ENCODE measurements at places on chromosomes 12 and 14.

DNA sequence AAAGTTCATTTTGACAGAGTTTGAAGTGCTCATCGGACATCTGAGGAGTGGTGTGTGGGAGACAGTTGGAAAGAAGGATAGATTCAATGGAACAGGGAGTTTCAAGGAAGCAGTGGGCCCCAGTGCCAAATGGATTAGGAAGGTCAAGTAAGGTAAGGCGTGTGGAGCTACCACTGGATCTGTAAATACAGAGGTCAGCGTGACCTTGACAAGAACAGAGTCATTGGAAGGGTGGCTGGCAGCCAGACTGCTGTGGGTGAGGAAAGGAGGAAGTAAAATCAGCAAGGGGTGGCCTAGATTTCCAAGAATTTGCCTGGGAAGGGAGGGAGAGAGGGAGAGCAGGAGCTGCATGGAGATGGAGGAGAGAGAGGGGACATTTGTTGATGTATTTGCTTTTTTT, 68.2 kb upstream of the IGF1 start:
- no peak for DNase-seq

DNA sequence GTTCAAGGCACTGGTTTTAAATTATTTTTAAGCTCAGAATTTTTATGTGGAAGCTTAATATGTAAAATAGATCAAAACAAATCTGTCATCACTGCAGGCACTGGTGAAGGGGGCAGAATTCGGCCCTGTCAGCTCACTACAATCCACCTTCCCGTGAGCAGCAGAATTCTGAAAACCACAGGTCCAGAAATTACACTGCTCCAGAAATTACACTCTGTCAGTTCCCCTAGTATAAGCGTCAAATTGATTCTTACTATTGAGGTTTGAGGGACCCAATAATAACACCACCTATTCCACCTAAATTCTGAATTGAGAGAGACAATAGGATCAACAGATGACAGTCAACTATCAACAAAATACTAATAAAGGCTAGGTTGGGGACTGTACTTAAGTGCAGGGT, 245.5 kb downstream of the PHLDA1 start:
- DNase-seq, result no peak

- no peak for DNase-seq
Observed at GRCh38 chr14:54762296-54762695, 140.3 kb downstream of the GCH1 start.

- no peak for DNase-seq
Observed at GRCh38 chr12:13144266-13144828, 40.9 kb upstream of the GSG1 start.

GRCh38 chr14:61602733-61603077, 92.6 kb upstream of the HIF1A start:
- no peak for DNase-seq

DNA sequence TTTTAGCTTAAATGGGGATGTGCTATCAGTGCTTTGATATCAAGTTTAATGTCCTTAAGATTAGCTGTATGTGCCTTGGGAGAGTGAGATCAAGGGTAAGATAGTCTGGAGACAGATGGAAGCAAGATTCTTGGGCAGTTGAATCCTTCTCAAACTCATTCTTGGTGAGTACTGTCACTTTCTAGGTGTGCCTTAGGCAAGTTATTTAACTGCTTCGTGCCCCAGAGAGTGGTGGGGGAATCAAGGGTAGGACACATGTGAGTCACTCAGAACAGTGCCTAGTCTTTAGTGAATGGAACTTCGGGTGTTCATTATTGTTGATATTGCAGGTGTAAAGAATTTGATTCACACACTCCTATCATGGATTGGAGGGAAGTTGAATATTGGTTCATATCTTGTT, 803.7 kb downstream of the DIO2 start:
- no peak for DNase-seq

DNA sequence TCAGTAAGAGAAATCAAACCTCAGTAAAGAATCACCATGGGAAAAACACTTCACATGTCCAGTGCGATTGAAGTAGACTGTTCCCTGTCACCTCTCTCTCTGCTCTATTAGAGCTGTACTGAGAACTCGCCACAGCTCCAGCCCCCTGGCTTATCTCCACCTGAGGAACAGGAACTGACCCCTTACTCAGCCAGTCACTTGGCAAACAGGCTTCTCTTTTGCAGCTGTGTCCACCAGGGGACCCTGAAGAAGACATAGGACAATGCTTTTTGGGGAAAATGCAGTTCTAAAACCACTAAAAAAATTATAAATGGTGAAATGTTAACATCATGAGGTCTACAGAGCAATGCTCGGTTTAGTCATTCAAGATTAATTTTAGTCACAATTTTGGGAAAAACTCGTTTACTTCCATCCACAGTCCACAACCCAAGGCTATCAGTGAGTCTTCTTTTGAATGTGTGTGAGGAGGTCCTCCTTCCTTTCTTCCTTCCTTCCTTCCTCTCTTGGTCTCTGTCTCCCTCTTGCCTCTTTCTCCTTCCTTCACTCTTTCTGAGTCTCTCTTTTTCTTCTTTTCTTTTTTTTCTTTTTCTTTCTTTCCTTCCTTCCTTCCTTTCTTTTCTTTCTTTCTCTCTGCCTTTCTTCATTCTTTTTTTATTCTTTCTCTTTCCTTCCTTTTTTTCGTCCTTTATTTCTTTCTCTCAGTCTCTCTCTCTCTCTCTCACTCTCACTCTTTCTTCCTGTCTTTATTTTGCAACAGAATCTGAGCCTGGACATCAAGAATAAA, 1189.5 kb upstream of the TMEM132C start:
- no peak for DNase-seq

GRCh38 chr12:122282061-122282460, 15.8 kb upstream of the VPS33A start:
- no peak for DNase-seq

- no peak for DNase-seq
Observed at GRCh38 chr12:66379616-66380015, 77.3 kb downstream of the HELB start.

DNA sequence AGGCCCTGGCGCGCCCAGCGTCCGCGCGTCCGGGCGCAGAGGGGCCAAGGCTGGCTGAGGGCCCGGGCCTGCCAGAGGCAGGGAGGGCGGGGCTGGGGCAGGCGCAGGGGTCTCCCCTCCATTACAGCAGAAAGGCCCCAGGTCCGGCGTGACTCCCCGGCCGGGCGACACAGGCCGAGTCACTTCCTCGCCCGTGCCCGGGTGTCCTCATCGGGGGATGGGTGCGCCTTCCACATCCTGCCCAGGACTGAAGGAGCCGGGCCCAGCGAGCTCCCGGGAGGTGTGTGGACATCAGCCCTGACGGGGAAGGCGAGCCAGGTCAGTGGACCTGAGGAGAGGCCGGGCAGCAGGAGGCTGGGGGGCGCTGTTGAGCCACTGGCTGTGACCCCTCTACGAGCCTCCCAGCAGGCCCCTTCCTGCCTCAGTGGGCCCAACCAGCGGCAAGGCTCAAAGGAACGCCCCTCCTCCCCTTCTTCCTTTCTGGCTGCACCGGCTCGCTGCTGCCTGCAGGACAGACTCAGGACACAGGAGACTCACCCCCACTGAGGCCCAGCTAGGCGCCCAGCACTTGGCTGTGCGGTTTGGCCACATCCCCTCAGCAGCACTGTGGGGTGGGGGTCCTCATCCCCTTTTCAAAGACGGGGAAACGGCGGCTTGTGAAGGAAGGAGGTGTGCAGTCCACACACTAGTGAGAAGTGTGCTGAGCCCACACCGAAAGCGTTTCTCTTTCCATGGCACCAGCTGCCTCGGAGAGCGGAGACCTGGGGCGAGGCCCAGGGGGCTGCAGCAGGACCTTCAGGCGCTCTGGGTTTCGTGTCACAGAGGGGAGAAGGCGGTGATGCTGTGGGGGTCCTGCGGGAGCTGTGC, 606 bp downstream of the TNFAIP2 start:
- no peak for DNase-seq

DNA sequence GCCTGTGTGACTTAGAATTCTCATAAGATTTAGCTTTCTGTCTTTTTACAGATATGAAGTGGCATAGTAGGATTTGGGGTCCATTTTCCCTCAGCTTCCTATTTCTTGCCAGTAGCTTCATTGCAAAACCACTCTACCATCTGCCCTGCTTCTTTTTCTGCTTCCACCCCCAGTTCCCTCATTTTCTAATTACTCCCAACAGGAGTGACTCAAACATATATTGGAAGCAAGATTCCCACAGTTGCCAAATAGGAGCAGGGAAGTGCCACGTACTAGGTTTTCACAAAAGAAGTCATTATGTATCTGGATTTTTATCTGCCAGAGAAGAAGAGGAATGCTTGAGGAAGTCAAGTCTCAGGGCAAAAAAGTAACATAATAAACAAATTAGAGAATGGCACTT, 64.1 kb downstream of the ANO4 start:
- no peak for DNase-seq

GRCh38 chr12:27428466-27428865, 18.1 kb upstream of the SMCO2 start:
- no peak for DNase-seq

DNA sequence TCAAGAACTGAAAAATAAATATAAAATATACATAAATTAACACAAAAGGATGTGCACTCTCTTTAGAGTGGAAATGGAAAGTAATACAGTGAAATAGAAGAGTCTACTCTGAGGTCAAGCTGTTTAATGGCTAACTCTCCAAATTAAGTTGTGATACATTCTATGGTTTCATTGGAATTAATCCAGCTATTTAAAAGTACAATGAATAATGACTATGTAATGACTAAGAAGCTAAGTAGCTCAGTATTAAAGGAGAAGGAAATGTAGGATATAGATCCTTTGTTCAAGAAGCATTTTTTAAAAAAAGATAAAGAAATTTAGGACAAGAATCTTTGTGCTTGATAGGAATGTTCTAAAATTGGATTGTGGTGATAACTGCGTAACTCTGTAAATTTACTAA, 85.3 kb downstream of the LRP6 start:
- DNase-seq, result no peak

DNA sequence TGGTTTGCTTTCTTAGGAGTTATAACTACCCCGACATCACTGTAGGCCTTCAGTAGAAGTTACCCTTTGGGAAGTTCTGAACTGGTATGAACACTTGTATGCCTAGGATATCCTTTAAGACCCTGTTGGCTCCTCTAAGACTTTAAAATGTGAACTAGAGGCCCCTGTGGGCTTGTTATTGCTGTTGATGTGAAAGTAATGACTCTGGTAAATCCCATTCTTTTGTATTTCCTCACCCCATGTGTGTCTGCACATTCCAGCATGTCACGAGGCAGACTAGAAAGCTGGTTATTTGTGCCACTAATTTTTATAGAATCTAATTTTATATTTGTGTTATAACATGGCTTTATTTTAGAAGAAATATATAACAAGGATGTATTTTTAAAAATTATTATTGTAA, 48.9 kb downstream of the SERPINA10 start:
- DNase-seq, result no peak

GRCh38 chr12:12477532-12477890, 85.2 kb downstream of the DUSP16 start:
- no peak for DNase-seq
